ENCODE measurements at places on chromosomes 4 and X.
A peak's percentile ranks its signal among the peaks of the same experiment; 100 is the strongest.

DNA sequence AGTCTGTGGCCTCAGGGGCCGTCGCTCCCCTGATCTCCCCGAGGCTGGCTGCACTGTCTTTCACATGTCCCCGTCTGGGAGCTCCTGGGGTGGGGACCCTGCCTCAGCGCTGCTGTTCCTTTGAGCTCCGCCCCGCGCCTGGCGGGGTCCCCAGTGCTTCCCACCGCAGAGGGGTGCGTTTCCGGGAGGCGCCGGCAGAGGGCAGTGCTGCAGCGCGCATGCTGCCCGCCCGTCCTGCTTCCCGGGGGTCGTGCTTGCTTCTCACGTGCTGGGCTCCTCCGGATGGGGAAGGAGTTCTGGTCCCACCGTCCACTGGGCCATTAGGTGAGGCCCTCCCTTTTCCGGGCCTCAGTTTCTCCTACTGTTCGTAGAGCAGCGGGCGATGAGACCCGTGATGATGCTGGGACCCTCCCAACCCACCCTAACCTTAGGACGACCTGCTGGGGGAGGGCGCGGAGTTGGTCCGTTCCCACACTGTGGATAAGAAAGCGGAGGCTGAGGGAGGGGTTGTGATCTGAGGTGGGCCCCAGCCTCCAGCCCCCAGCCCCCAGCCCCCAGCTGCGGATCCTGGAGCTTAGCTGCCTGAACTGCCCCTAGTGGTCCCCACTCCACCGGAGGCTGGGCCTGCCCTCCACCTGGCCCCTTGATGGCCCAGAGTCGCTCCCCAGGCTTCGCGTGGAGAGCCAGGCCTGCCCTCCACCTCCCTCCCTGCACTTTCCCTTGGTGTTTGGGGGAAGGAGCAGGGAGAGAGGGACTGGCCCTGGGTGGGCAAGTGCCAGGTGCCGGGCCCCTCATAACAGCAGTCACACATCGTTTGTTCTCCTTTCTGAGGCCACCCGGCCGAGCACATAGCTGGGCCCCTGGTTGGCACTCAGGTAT lies 15.3 kb downstream of the CPZ start:
- DNase-seq: peak; percentile 44

DNA sequence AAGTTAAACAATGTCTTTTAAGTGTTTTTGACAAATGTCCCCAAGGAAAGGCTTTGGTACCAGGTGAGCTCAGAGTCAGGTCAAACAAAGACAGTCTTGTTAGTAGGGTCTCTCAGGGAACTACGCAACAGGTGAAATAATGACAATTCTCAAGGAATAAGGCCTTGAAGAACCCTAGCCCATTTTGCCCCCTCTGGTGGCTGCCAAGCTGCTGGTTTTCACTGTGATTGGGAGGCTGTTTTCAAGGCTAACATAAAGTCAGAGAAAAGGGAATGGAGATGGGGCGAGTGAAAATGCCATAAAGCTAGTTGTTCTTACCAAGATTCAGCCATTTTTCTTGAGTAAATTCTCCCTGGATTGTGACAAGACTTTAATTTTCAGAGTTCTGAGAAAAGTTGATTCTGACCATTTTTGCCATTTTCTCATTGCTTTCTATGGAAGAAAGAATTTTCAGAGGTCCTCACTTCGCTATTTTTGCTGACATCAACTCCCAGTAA lies 58.7 kb downstream of the RWDD4 start:
- no peak for DNase-seq

GRCh38 chrX:132266583-132267355 lies 47.5 kb upstream of the RAP2C start:
- DNase-seq: no peak

DNA sequence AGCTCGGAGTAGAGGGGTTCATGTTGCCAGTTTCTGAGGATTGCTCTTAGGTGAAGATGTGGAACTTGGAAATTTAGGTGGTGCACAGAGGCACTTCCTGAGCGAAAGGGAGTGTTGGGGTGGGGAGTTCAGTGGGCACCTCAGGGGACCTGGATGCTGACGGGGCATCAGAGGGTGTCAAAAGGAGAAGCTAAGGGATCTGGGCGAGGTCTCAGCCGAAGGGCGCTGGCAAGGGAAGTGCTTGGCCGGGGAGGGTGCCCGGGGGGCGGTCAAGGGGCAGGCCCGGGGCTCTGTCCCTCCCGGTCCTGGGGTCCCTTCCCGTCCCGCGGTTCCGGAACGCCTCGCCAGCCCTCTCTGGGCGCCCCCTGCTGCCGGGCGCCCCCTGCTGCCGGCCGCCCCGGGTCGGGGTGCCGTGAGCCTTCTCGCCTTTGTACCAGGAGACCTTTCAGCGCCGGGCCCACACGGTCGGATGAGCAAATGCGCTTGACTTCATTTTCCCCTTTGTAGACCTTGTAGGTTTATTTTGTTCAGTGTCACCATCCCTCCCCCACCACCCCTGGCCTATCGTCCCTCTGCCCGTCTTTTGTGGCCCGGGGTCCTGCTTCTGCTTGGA lies 3.0 kb upstream of the PHOX2B start:
- DNase-seq: no peak

GRCh38 chr4:8913121-8913857 lies 41.6 kb upstream of the HMX1 start:
- DNase-seq: no peak

DNA sequence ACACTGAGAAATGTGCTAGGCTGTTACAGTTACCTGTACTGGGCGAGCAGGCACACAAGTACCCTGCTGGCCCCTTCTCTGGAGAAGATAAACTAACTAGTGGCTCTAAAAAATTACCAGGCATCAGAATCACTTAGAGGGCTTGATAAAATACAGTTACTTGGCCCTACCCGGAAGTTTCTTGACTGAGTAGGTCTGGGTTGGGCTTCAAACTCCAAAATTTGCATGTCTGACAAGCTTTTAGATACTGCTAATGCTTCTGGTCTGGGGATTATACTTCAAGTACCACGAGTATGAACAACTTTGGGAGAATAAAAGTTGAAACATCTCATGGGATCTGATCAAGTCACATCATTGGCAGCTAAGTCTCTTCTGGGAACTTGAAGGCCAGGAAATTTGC lies 30.8 kb downstream of the CEP135 start:
- no peak for DNase-seq

- no peak for DNase-seq
These were observed 10.6 kb upstream of the SHOX start for GRCh38 chrX:619812-620531.

DNA sequence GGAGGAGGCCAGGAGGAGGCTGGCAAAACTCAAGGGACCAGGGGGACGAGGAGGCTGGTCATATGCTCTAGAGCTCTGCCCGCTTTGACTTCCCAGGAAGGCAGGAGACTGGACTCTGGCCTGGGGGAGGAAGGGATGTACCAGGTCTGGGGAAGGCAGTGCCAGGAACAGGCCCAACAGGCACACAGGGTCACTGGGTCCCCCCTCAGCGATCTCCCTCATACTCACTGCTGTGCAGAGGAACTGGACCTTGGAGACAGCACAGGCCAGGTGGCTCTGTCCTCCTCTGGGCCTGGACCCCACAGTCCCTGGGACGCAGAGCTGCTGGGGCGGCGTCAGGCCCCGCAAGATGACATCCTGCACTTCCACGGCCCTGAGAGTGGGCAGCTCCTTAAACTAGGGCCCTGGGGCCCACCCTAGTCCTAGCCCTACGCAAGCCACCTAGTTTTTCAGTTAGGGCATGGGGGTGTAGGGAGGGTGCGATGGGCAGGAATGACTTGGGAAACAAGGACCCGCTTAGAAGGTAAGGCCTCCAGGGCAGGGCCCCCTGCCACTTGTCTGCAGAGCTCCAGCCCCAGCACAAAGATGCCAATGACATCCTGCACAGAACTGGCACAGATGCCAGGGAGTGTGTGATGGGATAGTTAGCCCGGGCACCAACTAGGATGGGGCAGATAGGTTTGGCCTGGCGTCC lies 59.5 kb downstream of the HTRA3 start:
- DNase-seq: no peak
